ENCODE measurements at places on chromosomes 13 and 19.

DNA sequence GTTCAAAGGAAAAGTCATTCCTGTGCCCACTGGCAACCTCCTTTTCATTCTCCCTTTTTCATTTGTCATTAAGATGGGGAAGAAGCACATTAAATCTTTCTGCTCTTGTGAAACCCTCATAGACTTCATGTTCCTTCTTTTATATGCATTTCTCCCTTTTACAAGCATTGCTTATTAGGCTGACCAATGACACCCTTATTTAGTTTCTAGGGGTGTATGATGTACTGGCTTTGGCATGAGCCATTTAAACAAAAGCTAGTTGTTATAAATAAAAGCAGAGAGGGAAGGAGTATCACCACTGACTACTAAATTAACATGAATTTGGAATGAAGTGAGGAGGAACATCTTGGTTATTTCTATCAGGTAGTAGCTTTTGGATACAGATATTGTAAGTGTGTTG lies 68.2 kb upstream of the PCDH9 start:
- no peaks in the 10 kb centered on the region for H3K27me3 ChIP-seq
- DNase-seq = no peak
- H3K36me3 ChIP-seq = no peaks in the 10 kb centered on the region
- no peak overlapping the region for H3K4me3 ChIP-seq

DNA sequence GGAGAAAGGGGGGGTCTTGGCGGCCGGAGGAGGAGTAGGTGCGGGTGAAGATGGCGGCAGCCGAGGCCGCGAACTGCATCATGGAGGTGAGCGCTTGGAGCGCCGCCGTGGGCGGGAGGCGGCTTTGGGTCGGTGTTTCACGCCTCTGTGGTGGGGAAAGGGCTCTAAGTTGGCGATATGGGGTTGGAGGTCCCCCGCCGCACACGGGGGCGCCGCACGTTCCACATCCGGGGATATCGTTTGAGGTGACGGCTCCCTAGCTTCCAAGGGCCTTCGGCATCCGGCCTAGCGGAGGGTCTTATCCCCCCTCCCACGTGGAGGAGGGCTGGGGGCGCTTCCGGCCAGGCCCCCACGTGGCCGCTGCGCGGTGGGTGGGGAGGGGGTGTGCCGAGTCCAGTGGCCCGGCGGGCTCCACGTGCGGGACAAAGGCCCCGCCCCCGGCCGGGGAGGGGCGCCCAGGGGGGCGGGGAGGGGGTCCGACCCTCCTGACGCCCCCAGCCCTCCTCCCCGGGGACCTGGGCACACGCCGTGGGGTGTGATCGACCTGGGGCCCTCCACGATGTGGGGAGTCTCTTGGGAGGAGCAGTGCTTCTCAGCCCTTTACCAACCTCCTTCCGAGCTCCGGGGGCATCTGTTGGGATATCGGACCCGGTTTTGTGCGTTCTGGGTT lies at the start of gene PRMT1:
Gene PRMT1, plus strand, starts transcription at position 41 of the 670 bp plus-strand sequence. Its CDS starts 10 bp downstream, at position 51.
- H3K27me3 ChIP-seq = no peaks in the 10 kb centered on the region
- peaks cover 26% of the 10 kb centered on the region for H3K36me3 ChIP-seq
- peak within 1 kb of the TSS; percentile 89 for H3K4me3 ChIP-seq
- peaks cover 2% of the 10 kb centered on the region for H3K4me1 ChIP-seq
- peak within 1 kb of the TSS; percentile 82 for H3K27ac ChIP-seq

DNA sequence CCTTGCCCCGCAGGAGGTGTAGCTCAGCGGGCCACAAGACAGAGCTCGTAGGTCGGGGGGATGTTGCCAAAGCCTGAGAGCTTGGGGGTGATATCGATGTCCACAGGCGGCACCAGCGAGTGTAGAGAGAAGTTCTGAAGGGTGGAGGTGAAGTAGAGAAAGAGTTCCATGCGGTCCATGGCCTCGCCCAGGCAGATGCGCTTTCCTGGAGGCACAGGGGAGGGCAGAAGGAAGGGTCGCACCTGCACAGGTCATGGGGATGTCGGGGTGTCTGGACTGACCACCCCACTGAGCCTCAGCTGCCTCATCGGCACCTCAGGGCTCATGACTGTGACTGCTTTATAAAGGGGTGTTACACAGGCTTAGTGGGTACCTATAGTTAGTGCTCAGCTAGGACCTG lies 37.8 kb upstream of the CYP2A13 start:
- H3K4me1 ChIP-seq = no peaks in the 10 kb centered on the region
- H3K27me3 ChIP-seq = peaks cover 5% of the 10 kb centered on the region
- H3K4me3 ChIP-seq = no peak overlapping the region
- no peaks in the 10 kb centered on the region for H3K36me3 ChIP-seq

DNA sequence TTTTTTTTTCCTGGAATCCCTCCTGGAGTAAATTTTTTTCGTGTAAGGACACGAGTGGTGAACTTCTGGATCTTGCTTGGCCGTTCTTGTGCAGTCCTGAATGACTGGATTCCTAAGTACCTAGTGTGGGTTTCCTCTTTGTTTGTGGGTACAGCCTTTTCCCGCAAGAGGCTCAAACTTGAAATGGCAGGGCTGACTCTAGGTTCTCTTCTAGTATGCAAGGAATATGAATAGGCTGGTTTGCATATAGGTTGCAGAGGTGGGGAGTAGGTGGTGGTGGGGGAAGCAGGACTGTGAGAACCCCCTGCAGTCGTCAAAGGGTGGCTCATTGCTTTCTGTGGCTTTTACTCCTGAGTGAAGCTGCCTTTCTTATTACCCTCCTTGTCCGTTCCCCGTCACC lies 13.6 kb downstream of the UBAC2 start:
- H3K36me3 ChIP-seq = peaks cover 7% of the 10 kb centered on the region
- H3K4me1 ChIP-seq = peaks cover 4% of the 10 kb centered on the region

DNA sequence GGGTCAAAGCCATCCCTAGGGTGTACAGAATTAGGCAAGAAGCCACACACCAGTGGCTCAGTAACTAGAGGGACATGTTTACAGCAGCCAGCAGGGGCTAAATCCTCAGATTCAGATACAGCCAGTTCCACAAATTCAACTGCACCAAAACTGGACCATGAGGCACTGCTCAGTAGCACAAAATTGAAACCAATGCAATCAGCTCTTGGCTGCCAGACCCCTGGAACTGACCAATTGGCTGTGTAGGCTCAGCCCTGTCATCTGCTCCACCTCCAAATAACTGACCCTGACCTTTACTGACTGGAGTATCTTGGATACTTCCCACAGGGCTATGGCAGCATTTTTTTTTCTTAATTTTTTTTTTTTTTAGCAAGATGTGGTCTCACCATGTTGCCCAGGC lies 226.5 kb downstream of the FOXO1 start:
- DNase-seq = no peak
- H3K36me3 ChIP-seq = no peaks in the 10 kb centered on the region
- H3K4me3 ChIP-seq = no peak overlapping the region
- peaks cover 24% of the 10 kb centered on the region for H3K4me1 ChIP-seq
- no peaks in the 10 kb centered on the region for H3K27me3 ChIP-seq

DNA sequence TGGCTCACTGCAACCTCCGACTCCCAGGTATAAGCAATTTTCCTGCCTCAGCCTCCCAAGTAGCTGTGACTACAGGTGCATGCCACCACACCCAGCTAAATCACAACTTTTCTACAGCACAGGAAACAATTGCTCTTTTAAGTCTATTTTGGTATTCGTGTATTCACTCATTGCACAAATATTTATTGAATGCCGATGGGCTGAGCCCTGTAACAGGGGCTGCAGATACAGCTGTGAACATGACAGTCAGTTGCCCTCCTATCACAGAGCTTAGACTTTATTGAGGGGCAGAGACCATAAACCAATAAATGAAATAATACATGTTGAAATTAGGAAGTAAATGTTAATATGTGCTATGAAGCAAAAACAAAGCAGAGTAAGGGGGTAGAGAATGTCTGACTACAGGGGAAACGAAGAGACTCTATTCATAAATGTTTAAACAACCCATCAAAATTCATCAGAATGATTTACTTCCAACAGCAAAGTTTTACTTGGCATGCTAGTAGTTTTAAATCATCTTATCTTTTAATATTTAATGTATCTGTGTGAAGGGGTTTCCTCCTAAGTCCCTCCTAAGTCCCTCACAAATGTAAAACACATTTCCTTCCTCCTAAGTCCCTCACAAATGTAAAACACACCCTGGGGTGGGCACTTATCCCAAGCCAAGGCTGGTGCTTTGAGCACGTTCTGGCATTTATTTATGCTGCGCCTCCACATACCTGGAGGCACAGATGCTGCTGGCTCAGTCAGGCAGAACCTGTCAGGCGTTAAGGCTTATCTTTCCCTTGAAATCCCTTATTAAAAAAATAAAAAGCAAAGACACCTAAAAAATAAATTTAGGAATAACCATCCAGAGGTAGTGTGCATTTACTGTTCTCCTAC lies 140.8 kb downstream of the MIPEP start:
- H3K27me3 ChIP-seq = no peaks in the 10 kb centered on the region
- peaks cover 35% of the 10 kb centered on the region for H3K4me1 ChIP-seq
- H3K27ac ChIP-seq = no peak overlapping the region
- no peak for DNase-seq
- H3K4me3 ChIP-seq = no peak overlapping the region

- no peaks in the 10 kb centered on the region for H3K27me3 ChIP-seq
- H3K4me1 ChIP-seq = no peaks in the 10 kb centered on the region
- DNase-seq = no peak
- H3K36me3 ChIP-seq = no peaks in the 10 kb centered on the region
- no peak overlapping the region for H3K4me3 ChIP-seq
- no peak overlapping the region for H3K27ac ChIP-seq
Observed at GRCh38 chr13:99845161-99845874, 126.2 kb downstream of the ZIC5 start.

GRCh38 chr19:48918801-48919247 lies 14.7 kb upstream of the DHDH start:
- peaks cover 39% of the 10 kb centered on the region for H3K36me3 ChIP-seq
- H3K4me3 ChIP-seq = no peak overlapping the region
- no peaks in the 10 kb centered on the region for H3K4me1 ChIP-seq
- DNase-seq = no peak
- H3K27ac ChIP-seq = no peak overlapping the region
- no peaks in the 10 kb centered on the region for H3K27me3 ChIP-seq

DNA sequence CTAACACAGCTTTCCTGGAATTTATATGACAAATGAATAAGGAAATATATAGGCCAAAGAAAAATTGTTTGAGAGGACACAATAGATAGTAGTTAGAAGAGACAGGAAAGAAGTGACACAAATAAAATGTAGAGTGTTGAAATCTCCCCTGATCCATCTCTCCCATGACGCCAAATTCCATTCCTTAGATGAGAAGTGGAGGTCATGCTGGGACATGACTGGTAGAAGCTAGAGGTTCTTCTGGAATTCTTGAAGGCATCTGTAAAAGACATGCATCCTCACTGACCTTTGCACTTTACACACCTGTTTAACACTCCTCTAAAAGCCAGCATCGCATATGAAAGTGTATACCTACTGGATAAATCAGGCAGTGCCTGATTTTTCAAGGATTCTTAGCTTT lies 67.8 kb downstream of the DGKH start:
- H3K36me3 ChIP-seq = 0 out of 2 replicates have a peak, but pooled peaks cover 3% of the 10 kb centered on the region
- H3K27me3 ChIP-seq = no peaks in the 10 kb centered on the region
- no peak for DNase-seq
- no peak overlapping the region for H3K4me3 ChIP-seq
- H3K27ac ChIP-seq = peak overlapping the region; percentile 42
- peaks cover 22% of the 10 kb centered on the region for H3K4me1 ChIP-seq

- no peaks in the 10 kb centered on the region for H3K36me3 ChIP-seq
- H3K4me3 ChIP-seq = no peak overlapping the region
- H3K27ac ChIP-seq = no peak overlapping the region
- no peak for DNase-seq
- no peaks in the 10 kb centered on the region for H3K4me1 ChIP-seq
Observed at GRCh38 chr13:99902657-99903056, 68.9 kb downstream of the ZIC5 start.

- no peak for DNase-seq
- H3K27me3 ChIP-seq = no peaks in the 10 kb centered on the region
- H3K27ac ChIP-seq = no peak overlapping the region
- H3K36me3 ChIP-seq = no peaks in the 10 kb centered on the region
Observed at GRCh38 chr13:72397265-72397664, 330.2 kb downstream of the MZT1 start.

DNA sequence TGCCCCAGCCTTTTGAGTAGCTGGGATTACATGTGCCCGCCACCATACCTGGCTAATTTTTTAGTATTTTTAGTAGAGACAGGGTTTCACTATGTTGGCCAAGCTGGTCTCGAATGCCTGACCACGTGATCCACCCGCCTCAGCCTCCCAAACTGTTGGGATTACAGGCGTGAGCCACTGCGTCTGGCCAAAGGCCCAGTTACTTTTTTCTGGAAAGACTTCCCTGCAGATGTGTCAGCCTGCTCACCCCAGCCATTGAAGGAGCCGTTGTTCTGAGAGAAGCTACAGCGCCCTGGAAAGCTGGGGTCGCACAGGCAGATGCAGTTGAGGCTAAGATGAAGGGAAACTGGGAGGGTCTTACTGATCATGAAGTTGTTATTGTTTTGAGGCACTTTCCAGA lies 7.9 kb upstream of the ZNF626 start:
- no peak overlapping the region for H3K27ac ChIP-seq
- H3K27me3 ChIP-seq = no peaks in the 10 kb centered on the region
- H3K36me3 ChIP-seq = no peaks in the 10 kb centered on the region
- DNase-seq = no peak

DNA sequence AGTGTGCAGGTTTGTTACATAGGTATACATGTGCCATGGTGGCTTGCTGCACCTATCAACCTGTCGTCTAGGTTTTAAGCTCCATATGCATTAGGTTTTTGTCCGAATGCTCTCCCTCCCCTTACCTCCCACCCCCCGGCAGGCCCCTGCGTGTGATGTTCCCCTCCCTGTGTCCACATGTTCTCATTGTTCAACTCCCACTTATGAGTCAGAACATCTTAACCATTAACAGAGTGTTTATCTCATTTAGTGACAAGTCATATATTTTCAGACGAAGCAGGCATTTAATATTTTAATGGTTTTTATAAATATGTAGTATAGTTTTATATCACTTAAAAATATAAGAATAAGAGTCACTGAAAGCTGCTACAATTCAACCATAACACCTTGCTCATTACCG lies 780.5 kb upstream of the ARGLU1 start:
- H3K4me1 ChIP-seq = no peaks in the 10 kb centered on the region
- DNase-seq = no peak
- no peaks in the 10 kb centered on the region for H3K36me3 ChIP-seq
- no peak overlapping the region for H3K27ac ChIP-seq
- H3K27me3 ChIP-seq = no peaks in the 10 kb centered on the region

- DNase-seq = peak; percentile 65
- peaks cover 7% of the 10 kb centered on the region for H3K4me1 ChIP-seq
- no peak overlapping the region for H3K27ac ChIP-seq
Observed at GRCh38 chr13:101875717-101876393, 423.4 kb downstream of the ITGBL1 start.

GRCh38 chr13:46606970-46607369 lies 54.0 kb downstream of the LRCH1 start:
- no peak overlapping the region for H3K27ac ChIP-seq
- no peak for DNase-seq
- peaks cover 35% of the 10 kb centered on the region for H3K4me1 ChIP-seq
- peaks cover 2% of the 10 kb centered on the region for H3K36me3 ChIP-seq
- no peak overlapping the region for H3K4me3 ChIP-seq
- H3K27me3 ChIP-seq = no peaks in the 10 kb centered on the region

GRCh38 chr13:76741046-76741445 lies 145.2 kb downstream of the KCTD12 start:
- DNase-seq = no peak
- no peak overlapping the region for H3K27ac ChIP-seq
- H3K4me3 ChIP-seq = no peak overlapping the region
- no peaks in the 10 kb centered on the region for H3K36me3 ChIP-seq
- no peaks in the 10 kb centered on the region for H3K27me3 ChIP-seq

Measured in RWPE2 (cell line).